Spleen (tissue), 13 donors: ENCODE measurements at places on chromosomes 3 and 15. TPM values are rescaled to one million over a fixed set of nuclear protein-coding genes. Genes with fewer than 3 reads are reported as not detected.

- DNase-seq: no peak
Observed at GRCh38 chr15:44910981-44911625, 45.4 kb upstream of the TERB2 start.

FETUB gene
- not detected for total RNA-seq

KIF15 gene
- 3.2 TPM for total RNA-seq

- no peak for DNase-seq
Observed at GRCh38 chr15:79099692-79100091, 9.1 kb upstream of the RASGRF1 start.

GRCh38 chr15:39130556-39131379 lies 450.1 kb upstream of the THBS1 start:
- DNase-seq: no peak

RBP2 gene
- total RNA-seq: not detected

- DNase-seq: peak; percentile 80
Observed at GRCh38 chr3:33115024-33115768, 1.4 kb downstream of the CRTAP start.

CPNE9 gene
- not detected for total RNA-seq

GRCh38 chr15:39491886-39492490 lies 88.9 kb upstream of the THBS1 start:
- no peak for DNase-seq

SMAD6 gene
- 6.9 TPM for total RNA-seq

DNA sequence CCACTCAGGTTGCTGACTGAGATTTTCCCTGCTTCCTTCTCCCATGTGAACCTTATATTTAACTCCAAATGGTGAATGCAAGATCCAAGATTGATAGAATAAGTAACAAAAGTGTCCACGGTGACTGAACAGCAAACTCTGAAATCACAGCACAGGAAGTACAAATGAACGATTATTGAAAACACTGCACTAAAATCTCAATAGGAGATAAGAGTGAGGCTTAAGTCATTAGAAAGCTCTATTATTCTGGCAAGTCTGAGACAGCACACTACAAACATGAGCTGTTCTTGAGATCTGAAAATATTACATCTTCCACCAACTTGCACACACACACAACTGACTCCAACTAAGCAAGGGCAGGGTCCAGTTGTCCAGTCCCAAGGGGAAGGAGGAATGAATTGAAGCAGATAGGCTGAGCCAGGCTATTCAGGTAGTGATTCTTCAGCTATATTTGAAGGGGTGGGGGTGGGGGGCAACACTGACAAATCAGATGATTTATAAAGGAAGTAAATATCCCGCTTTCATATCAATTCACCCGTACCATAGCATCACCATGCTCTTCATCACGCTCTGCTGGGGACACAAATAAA lies 2.9 kb downstream of the ZNF385D start:
- no peak for DNase-seq
